Caco-2 (cell line): ENCODE measurements at places on chromosomes 12 and 14. TPM values are rescaled to one million over a fixed set of nuclear protein-coding genes. Genes with fewer than 3 reads are reported as not detected.

SLC39A5 gene
- 83.1 and 110 TPM in 2 replicates for total RNA-seq

IQSEC3 gene
- 0.19 and 0.59 TPM in 2 replicates for total RNA-seq

TAS2R46 gene
- total RNA-seq = 2.3 and 3.8 TPM in 2 replicates

KLRD1 gene
- total RNA-seq = 0.05 and 0.23 TPM in 2 replicates

DNA sequence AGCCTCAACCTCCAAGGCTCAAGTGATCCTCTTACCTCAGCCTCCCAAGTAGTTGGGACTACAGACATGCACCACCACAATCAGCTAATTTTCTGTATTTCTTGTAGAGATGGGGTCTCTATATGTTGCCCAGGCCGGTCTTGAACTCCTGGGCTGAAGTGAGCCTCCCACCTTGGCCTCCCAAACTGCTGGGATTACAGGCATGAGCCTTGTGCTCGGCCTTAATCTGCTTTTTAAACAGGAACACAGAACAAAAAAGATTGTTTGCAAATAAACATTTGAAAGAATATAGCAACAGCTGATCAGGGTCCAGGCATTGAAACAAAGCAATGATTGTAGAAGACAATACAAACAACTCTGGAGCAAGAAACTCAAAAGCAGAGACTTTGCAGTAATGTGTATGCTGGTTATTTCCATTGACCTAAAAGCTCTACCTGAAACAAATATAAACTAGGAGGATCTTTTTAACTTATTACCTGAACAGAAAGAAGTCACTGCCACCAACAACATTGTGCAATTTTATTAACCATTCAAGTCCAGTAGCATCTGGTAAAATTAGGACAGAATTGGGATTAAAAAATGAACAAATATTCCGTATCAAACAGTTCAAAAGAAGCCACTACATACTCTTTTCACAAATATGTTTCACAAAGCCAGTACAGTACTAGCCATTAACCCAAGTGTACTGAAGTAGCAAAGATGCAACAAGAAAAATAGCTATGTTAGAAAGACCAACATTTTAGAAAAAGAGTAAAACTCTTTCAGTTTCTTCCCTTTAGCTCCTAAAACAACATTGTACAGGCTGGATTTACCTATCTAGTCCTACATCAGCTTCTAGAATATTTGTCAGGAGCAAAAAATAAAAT lies 14.2 kb downstream of the AMN1 start:
- no peak for DNase-seq

- no peak for DNase-seq
Measured at GRCh38 chr12:107543841-107544240, 141.8 kb upstream of the PWP1 start.

DNA sequence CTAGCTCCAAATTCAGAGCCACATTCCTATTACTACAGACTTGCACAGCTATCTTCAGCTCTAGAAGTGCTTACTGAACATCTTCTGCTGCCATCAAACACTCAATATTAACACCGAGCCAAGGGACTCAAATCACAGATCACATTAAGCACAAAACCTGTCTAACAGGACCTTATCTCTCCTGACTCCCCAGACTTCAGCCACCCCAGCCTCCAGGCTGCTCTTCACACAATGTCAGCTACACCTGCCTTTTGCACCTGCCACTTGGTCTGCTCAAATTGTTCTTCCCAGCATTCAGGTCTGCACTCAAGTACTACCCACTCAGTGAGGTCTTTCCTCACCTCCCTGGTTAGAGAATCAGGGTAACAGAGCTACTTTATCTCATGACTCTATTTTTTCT lies 57.1 kb downstream of the GALC start:
- DNase-seq = no peak

DNA sequence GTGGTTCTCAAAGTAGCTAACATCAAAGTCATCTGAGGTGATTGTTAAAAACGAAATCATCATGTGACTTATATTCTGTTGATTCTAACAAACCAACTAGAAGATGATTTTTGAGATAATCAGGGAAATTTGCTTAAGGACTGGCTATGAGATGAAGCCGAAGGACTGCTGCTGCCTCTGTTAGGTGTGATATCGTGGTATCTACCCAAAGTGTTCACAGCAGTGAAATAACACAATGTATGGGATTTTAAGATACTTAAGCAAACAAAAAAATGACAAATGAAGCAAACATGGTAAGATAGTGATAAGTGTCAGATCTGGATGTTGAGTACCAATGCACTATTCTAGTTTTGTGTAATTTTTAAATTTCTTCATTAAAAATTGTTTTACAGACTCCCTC lies 59.1 kb downstream of the GXYLT1 start:
- DNase-seq = no peak

GRCh38 chr14:39680777-39681176 lies 248.5 kb upstream of the FBXO33 start:
- DNase-seq = no peak

DNA sequence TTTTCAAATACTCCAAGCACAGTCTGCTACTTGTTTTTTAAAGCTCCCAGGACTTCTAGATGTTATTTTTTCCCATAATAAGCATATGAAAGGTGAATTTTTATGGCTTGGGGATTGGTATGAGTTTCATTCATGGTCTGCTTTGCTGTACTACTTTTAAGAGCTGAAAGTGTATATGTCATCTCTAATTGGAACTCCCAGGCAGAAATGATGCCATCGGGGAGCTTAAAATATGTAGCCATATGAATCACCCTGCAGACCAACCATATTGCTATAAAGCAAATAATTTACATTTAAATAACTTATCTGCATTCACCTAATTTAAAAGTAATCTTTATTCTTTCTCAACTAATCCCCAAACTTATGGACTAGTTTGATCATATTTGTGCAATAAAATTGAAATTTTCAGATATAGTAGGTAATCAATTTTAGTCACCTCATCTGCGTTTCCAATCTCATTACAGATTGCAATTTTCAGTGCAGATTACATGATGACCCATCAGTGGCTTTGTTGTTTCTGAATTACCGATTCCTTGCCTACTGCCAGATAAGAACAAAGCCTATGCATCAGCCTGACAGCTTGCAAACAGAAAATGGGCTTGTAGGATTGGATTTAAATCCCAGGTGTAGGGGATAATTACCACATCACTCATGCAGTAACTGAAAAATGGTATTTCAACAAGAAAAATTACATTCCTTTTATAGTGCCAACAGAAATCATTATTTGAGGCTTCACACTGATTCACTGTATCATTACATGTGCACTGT lies 689.4 kb downstream of the NOVA1 start:
- DNase-seq = no peak
